GM04504 (cell line): ENCODE measurements at places on chromosomes 3 and 15.

DNA sequence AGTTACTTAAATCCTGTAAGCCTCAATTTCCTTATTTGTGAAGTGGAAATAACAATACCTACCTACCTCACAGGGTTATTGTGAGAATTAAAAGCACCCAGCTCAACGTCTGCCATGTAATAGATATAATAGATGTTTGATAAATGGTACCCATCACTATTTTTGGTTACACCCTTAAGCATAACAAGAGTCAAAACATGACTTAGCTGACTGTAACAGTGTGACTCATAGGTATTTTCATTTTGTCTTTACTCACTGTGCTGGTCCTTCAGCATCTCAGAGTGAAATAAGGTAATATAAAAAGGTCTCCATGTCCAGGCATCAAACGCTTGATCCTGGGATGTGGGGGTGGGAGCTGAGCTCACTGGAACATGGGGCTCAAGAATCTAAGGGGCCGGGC, 3.1 kb downstream of the CPLX3 start:
- no peak for DNase-seq

GRCh38 chr3:100480081-100480480, 12.3 kb upstream of the TMEM45A start:
- no peak for DNase-seq

- DNase-seq = no peak
Measured at GRCh38 chr3:191912616-191913204, 451.7 kb downstream of the PYDC2 start.

DNA sequence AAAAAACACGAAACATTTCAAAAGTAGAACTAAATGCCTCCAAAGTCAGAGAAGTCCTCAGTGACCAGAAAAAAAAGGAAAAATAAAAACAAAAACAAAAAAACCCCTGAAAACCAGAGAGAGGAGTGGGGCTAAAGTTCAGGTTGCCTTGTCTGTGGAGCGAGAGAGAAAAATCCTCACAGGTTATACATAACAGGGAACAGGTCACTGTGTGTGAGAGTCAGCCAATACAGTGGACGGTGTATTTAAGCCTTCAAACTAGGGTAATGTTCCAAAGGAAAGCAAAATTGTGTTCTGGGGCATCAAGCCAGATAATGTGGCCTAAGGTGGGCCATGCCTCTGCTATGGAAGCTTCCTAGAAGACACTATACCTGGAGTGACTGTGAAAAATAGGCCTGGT, 216.1 kb upstream of the SUCLG2 start:
- no peak for DNase-seq

- DNase-seq = peak; percentile 70
Measured at GRCh38 chr3:4751502-4752101, 227.6 kb upstream of the BHLHE40 start.

- DNase-seq = no peak
Measured at GRCh38 chr3:124995460-124995994, 60.3 kb downstream of the HEG1 start.

DNA sequence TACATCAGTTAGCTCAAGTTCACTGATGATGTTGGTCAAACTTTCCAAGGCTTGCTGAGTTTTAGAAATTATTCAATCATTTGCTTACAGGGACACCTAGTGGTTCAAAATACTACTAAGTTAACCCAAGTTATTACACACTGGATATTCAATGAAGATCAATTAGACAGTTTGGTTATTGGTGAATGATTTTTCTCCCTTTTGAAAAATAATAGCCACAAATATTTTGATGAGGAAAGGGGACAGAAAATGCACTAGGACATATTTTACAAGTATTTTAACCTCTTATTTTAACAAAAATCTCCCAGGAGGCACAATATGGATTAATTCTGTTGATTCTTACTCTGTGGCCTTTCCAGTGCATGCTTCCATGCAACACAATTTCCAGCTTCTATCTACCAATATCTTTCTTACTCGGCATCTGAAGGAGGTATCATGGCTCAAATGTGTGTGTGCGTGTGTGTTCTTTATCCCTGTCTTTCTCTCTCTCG, 20.1 kb upstream of the GOLGA6L2 start:
- peak; percentile 4 for DNase-seq

DNA sequence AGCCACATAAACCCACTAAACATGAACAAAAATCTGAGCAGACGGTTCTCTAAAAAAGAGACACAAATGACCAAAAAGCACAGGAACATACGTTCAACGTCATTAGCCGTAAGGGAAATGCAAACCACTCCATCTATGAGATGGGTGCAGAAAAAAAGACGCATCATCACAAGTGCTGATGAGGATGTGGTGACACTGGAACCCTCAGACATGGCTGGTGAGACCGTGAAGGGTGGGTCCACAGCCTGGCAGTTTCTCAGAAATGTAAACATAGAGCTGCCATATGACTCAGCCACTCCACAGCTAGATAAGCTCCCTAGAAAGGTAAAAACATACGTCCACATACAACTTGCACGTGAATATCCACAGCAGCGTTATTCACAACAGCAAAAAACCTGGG, 23.3 kb downstream of the PCSK6 start:
- DNase-seq = no peak

DNA sequence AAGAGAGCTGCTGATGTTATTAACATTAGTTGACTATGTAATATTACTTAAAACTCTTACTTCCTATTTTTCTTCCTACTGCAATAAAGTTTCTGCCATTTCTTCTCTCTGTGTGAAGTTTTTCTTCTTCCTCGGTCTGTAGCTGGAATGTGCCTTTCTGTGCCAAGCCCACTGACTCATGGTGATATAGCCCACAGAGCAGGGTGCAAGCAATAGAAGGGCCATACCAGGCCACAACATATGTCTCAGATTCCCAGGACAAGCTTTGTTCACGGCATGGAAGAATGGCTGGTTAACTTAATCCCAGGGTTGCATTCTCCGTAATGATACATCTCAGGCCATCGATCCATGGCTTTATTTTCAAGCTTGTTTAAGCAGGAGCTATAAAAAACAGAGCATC, 815.3 kb downstream of the TUSC7 start:
- DNase-seq = peak; percentile 16

DNA sequence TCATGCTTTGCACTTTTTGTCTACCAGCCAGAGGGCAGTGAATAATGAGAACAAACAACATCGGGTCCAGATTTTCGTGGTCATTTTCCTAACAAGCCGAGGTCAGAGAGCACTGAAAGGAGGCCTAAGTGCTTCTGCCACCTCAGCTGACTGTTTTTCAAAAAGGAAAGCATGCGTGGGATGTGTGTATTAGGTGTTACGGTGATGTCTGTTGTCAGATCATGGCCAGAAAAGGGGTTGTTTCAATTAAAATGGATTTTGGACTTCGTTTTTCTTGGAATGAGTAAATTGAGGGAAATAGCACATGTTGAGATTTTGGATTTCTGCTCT, 99.5 kb downstream of the APBA2 start:
- DNase-seq = no peak

DNA sequence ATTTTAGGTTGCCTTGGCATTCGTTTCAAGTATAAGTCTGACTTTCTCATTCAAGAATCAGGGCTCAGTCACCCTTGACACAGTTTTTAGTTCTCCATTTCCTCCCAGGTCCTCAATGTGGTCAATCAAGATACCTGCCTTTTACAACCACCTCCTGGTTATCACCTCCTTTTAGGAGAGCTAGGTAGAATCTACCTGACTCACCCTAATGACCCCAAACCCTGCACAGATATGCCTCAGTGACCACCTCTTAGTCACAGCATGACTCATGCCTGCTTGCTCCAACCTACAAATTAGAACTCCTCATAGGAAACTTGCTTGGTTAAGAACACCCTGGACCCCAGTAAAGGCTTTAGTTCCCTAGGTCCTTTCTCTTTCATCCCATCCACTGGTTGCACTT, 22.5 kb downstream of the DMXL2 start:
- DNase-seq = no peak

DNA sequence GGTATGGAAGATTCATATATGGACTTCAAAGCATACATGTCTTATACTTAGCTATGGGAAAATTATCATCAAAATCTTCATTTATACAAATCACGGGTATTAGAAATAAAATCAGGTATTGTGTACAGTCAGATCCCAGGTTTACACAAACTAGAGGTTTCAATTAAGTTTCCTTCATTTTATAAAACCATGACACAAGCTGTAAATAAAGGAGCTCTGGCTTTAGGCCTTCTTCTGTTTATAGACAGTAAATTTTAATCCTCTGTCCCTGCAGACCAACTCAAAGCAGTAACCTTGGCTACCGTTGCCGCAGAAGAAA, 68.8 kb upstream of the CHD2 start:
- DNase-seq = no peak

GRCh38 chr15:85780225-85780985, 14.3 kb downstream of the KLHL25 start:
- no peak for DNase-seq

GRCh38 chr3:38232701-38233100, 32.9 kb upstream of the SLC22A13 start:
- DNase-seq = no peak

GRCh38 chr3:134449277-134449676, 36.5 kb downstream of the ANAPC13 start:
- DNase-seq = no peak

- DNase-seq = peak; percentile 20
Measured at GRCh38 chr3:106425026-106425425, 556.2 kb upstream of the CBLB start.

DNA sequence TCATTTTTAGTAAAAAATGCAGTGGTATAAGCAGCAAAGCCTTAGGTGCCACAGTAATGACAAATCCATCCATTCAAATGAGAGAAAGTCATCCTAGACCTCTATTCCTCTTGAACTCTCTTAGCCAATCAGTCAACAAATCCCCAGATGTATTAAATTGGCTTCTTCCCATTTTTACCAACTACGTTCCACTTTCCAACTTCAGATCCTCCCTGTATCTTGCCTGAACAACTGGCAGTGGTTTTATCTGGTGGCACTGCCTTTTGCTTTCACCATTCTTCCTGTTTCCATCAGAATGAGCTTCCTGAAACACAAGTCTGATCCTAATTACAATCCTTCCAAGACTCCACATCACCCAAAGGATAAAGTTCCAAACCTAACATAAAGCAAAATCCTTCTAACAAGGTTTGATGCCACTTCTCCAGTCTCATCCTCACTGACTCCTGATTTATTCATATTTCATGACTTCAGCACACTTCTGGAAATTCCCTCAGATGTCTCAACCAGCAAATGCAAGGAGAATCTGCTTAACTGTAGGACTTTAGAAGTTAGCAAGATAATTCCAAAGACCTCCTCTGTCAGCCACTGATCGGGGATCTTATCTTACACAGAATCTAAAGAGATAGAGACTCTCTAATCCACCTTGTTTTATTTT, 69.8 kb upstream of the SLC4A7 start:
- DNase-seq = no peak

- DNase-seq = no peak
Measured at GRCh38 chr3:54206874-54207273, 84.5 kb downstream of the CACNA2D3 start.

DNA sequence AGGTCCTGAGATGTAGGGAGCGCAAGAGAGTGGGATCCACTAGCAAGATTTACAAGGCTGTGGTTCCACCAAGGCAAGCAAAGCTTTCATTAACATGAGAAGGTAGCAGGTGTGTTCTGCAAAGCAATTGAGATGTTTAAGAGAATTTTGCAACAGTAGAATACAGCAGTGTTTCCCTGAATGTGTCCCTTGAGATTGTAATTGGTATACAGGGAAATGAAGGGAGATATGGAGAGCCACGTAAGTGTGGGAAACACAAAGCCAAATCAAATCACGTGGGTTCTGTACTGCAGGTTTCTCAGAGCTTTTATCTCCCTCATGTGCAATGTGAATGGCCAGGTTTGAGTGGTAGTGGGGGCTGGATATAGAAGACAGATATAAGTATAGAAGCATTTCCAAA, 67.3 kb downstream of the ATG7 start:
- no peak for DNase-seq
